ENCODE measurements at places on chromosomes 1 and 21. TPM values are rescaled to one million over a fixed set of nuclear protein-coding genes. Genes with fewer than 3 reads are reported as not detected.

GRCh38 chr1:21396516-21396915, 43.4 kb upstream of the NBPF3 start:
- DNase-seq, result no peak

- DNase-seq, result no peak
Measured at GRCh38 chr1:150552128-150552910, 3.1 kb downstream of the ADAMTSL4 start.

DNA sequence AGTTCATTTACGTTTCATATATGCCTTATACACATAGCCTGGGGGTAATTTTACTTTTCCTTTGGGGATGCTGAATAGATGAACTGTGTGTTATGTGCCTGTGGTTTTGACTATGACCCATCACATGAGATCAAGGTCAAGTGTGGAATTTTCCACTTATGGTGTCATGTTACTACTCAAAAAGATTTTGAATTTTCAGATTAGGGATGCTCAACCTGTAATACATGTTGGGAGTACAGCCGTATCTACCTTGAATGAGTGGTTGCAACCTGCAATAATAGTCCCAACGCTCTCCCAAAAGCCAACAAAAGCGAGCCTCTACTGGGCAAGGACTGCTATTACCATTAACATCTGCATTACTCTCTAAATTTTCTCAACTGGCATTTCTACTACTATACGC, 68.5 kb upstream of the SDC3 start:
- no peak for DNase-seq

- no peak for DNase-seq
Measured at GRCh38 chr21:26147535-26147934, 23.0 kb downstream of the APP start.

- peak; percentile 20 for DNase-seq
Measured at GRCh38 chr21:45363921-45364467, 41.0 kb upstream of the COL18A1 start.

DNA sequence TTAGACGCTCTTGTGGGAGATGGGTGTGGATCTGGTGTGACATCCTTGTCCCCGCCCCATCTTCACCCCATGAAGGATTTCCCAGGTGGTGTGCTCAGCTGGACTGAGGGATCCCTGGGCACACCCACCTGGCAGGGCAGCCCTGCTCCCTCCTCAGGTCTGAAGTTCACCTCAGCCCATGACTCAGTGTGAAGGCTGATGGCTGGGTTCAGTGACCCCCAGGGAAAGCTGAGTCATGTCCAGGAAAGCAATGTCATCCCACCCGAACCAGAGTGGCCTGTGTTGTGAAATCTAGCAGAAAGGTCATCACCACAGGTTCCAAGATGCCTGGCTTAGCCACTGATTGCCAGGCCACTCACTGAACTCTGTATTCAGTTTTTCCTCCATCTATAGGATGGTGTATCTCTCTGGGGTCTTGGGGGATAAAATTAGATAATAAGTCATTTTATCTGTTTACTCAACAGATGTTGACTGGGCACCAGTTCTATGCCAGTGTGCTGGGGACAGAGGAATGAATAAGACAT, 97.7 kb upstream of the JUN start:
- no peak for DNase-seq

DNA sequence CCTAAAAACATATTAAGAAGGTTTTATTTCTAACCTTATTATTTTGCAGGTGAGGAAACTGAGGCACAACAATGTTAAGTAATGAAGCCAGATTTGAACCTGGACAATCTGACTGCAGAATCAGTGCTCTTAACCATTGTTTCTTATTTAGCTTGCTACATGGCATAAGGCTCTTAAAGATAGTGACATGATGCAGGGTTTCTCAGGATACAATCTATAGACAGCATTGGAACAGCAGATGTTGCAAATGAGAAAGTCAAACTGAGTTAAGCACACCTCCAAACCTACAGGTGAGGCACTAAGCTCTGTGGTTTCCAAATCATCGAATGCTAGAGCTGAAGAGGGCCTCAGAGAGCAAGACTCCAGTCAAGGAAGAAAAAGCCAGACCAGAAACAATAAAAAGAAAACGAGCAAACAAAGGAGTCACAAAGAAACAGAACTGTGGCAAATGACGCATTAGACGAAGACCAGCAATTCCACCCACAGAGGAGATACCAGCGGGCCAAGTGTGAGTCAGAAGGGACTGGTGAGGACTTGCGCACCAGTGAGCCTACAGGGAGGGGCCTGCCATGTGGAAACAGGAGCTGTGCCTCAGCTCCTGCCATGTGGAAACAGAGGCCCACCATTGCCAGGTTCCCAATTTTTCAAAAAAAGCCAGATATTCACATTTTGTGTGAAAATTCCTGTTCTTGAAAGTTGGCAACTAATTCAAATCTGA, 14.4 kb downstream of the CD58 start:
- DNase-seq, result peak; percentile 63

GRCh38 chr21:36124395-36124794, 10.5 kb upstream of the CBR3 start:
- DNase-seq, result no peak

DNA sequence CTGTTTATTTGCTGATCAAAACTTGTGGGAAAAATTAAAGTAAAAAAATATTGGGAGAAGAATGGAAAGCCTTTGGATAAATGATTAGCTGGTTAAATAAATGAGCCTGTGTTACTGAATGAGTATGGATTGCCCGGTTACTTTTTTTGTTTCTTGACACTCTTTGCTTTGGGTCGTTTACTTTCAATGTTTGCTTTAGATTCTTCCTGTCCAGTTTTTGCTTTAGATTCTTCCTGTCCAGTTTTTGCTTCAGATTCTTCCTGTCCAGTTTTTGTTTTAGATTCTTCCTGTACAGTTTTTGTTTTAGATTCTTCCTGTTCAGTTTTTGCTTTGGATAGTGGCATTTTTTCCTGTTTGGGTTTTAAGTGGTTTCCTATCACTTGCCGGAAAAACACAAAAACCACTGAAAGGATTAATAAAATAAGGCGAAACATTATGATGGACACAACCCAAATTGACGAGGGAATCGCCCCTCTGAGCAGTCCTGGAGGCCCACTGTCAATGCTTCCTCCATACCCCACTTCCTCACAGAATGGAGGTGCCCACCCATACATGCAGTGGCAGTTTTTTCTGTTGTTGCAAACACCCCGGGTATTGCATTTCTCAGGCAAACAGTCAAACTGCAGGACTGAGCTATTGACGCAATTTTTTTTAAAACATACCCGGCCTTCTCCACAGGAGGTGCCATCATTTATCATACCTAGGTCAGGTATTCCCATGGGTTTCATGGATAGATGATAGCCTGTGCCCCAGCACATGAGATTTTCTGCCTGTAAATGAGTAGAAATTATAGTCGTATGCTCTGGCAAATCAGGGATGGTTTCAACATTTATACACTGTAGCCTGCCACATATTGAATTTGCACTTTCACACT, 2.3 kb downstream of the ADAM30 start:
- no peak for DNase-seq

- DNase-seq, result no peak
Measured at GRCh38 chr1:53043271-53043670, 18.7 kb upstream of the PODN start.

DNA sequence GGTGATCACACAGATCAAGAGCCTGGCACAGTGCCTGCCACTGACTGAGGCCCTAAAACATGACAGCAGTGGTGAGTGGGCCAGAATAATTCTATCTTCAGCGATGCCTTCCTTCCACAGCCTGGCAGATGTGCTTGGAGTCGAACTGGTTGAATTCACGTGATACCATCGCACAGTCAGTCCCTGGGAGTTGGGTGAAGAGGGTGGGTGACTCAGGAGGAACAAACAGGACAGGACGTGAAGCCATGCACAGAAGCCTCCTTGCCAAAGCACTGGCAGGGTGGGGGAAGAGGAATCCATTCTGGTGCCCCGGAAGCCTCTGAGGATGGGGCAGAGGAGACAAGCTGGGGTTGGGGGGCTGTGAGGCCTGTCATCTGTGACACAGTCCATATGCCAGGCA, 80.3 kb upstream of the WNT4 start:
- no peak for DNase-seq

DNA sequence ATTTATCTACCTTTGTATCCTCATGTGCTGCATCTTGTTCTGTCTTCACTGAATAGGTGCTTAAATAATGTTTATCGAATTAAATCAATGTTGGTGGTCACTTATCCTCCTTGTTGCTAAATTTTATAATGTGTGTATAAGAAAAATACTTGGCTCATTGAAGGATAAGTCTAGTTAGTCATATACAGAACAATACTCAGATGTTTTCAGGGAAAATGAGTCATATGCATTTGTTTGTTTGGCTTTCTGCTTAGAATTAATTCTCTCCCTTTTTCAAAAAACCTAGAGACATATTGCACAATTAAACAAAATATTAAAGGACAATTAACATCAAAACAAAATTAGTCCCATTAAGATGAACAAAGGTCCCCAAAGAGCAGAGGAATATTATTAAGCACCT, 89.0 kb downstream of the UBE2U start:
- no peak for DNase-seq

DNA sequence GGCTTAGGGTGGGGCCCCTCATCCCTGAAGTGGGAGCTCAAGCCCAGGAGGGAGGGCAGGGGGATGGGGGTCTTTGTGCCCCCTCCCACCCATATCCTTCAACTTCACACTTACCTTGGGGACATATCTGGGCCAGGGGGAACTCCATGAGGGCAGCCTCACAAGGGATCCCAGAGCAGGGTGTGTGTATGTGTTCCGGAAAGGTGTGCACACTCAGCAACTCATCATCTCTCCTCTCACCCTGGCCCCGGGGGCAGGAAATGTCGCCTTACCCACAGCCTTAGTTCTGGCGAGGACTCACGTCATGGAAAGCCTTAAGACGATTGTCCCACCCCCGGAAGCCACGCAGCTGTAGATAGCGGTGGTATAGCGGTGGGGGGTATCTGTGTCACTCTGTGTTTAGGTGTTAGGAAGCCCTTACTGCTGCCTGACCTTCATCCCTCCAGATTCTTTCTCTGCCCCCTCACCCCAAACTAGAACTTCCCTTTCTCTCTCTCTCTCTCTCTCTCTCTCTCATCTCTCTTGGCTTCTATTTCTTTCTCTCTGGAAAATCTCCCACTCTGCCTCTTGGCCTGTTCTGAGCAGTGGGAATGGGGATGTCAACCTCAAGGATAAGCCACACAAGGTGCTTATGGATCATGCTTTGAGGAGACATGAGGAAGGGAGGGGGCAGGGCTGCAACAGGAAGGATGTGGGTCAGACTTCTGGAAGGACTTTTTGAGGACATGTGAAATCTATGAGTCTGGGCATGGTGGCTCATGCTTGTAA, at the start of gene SH2D2A:
SH2D2A (minus strand) TSS at position 288 of the 768 bp plus-strand sequence; CDS start at position 148, 140 bp downstream.
- DNase-seq, result peak; percentile 94

- DNase-seq, result no peak
Measured at GRCh38 chr1:205272536-205272935, 44.8 kb downstream of the TMCC2 start.

DNA sequence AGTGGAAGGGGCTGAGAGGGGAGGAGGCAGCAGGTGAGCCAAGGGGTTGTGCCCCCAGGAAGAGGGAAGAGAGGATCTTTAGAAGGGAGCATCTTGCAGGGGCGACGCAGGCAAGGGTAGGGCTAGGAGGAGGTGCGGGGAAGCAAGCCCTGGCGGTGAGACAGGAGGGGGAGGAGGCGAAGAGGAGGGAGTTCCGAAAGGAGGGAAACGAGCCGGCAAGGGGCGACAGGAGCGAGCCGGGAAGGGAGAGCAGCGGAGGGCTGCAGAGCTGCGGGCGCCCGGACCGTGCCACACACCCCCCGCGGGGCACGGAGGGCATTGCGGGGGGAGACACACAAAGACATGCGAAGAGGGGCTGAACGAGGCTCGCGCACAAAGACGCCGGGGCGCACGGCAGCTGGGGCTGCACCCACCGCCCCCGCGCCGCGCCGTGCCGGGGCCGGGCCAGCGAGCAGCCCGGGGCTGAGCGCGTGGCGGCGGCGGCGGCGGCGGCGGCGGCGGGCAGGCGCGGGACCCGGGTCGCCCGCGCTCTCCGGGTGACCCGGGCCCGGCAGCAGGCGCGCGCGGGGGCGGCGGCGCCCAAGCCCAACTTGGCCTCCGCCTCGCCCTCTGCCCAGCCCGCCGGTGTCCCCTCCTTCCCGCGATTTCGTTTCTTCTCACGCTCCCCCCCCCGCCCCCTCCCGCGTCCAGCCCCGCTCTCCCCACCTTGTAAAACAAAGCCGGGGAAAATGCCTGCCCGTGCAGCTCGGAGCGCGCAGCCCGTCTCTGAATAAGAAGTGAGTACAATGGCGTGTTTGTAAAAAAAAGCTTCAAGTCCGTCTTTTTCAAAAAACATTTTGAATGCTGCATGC, at the start of gene KCNK2:
KCNK2 (plus strand) TSS at position 206 of the 851 bp plus-strand sequence. CDS start 649 bp downstream, outside the sequence.
- DNase-seq, result no peak

DNA sequence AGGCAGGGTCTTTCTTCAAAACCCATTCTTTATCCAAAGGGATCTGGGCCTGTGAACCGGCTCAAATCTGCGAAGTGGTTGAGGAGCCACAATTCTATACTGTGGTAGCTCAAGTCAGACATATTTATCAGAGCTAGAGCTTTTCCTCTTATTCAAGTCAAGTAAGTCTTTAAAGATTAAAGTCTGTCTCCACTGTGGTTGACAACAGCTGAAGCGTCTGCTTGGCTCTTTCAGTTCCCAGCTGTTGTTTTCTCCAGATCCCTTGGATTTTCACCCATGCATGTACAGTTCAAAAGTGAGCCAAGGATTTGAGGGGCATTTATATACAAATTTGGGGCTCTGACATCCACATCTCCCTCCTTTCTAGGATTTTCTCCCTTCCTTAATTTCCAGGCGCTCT, 66.9 kb downstream of the C1orf185 start:
- no peak for DNase-seq

- no peak for DNase-seq
Measured at GRCh38 chr1:12172042-12172851, 5.5 kb downstream of the TNFRSF1B start.

DNA sequence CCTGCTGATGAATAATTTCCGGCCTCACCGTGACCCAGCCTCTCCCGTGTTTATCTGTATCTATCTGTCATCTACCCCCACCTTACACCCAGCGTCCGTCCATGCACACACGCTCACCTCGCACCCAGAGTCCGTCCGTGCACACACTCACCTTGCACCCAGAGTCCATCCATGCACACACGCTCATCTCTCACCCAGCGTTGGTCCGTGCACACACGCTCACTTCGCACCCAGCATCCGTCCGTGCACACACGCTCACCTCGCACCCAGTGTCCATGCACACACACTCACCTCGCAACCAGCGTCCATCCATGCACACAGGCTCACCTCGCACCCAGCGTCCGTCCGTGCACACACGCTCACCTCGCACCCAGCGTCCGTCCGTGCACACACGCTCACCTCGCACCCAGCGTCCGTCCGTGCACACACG, 25.0 kb upstream of the COL18A1 start:
- DNase-seq, result no peak

- DNase-seq, result no peak
Measured at GRCh38 chr21:42125571-42126544, 54.7 kb downstream of the UMODL1 start.

- no peak for DNase-seq
Measured at GRCh38 chr1:181909010-181909409, 152.5 kb downstream of the ZNF648 start.

- no peak for DNase-seq
Measured at GRCh38 chr1:215007880-215008279, 74.7 kb upstream of the KCNK2 start.

Gene XCL2
- 211 TPM for total RNA-seq

Gene KCNJ9
- not detected for total RNA-seq

Gene PSRC1
- 7.8 TPM for total RNA-seq

Gene UBXN10
- total RNA-seq, result 0.39 TPM

Gene KCNT2
- not detected for total RNA-seq

Gene PROX1
- total RNA-seq, result not detected

Gene ORC1
- total RNA-seq, result 38.9 TPM

Gene SPRR5
- not detected for total RNA-seq

Gene S100A7A
- total RNA-seq, result not detected

Gene ATP1A2
- not detected for total RNA-seq

Gene CFHR5
- total RNA-seq, result not detected

Data from activated T-helper 2 cell treated with anti-CD3 and anti-CD28 coated beads, Interferon-gamma antibody, Interleukin-2, Interleukin-4, amounts not matched to agents 10 μg/mL and 5 μg/mL and 100 μg/mL, durations not matched to agents 14 hours and 24 hours and 36 hours (primary cell).